ENCODE measurements at places on chromosomes 2 and 18.

DNA sequence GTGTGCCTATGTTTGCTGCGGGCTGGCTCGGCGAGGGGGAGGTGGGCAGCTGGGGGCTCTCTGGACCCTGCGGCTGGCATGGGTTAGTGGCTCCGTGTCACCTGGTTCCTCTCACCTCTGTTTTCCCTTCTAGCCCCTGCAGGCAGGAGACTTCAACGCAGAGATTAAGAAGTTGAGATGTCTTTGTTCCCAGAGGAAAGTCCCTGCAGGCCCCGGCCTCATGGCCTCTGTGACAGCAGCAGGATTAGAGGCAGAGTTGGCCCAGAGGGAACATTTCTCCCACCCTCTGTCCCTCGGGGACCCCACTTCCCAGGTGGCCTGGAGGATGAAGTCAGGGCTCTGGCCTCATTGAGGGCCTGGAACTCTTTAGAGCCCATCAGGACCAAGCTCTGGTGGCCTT is 56.5 kb downstream of the HPCAL1 start:
- no peak for DNase-seq

DNA sequence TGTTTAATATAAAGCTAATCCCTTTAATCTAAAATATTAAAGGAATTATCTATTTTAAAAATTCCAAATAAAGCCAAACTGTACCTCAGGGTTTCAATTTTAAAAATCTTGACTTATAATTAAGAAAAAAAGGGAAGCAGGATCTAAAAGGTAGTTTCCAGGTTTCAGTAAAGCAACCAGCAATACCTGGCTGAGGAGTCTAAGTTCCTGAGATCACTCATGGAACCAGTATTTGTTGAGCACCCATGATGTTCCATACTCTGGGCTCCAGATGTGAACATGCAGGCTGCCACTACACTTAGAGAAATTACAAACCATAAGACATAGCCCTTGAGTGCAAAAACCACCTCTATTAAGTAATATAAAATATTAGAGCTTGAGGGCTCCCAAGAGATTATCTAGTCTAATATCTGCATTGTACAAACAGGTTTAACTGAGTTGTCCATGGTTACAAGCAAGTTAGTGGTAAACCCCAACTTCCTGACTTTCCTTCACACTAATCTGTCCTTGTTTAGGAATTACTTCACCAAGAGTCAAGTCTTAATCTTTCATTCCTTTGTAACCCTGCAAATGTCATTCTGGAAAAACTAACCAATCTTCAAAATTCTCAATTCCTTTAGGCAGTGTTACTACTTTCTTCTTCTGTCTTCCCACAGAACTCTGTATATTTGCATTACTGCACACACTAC is 49.2 kb downstream of the CLASP1 start:
- DNase-seq, result no peak

DNA sequence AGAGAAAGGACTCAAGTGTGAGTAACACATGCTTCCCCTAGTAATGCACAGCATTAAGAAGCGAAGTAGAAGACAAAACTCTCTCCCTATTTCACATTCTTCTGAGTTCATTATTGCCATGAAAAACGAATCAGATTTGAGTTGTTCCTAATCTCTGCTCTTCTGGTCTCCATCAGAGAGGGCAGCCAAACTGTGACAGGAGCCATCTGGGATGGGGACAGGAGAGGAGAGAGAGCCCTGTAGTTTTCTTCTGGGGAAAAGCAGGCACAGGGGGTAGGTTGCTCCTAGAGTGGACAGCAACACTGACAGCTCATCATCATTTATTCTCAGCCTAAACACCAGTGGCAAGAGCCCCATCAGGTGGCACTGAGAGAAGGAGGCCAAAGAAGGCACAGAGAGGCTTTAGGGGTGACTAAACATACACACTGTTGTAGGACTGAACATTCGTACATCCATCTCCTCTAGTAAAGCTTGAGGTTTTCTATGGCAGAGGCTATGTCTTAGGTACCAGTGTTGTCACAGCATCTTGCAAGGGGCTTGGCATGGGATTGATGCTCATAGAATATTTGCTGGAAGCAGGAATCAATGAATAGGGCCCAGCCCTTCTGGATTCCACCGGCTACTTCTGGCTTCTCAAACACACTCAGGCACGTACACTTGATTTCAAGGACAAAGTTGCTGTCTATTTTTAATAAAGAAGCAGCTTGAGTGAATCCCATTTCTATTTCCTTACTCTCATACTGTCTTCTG is 33.1 kb downstream of the SLC8A1 start:
- DNase-seq, result no peak

DNA sequence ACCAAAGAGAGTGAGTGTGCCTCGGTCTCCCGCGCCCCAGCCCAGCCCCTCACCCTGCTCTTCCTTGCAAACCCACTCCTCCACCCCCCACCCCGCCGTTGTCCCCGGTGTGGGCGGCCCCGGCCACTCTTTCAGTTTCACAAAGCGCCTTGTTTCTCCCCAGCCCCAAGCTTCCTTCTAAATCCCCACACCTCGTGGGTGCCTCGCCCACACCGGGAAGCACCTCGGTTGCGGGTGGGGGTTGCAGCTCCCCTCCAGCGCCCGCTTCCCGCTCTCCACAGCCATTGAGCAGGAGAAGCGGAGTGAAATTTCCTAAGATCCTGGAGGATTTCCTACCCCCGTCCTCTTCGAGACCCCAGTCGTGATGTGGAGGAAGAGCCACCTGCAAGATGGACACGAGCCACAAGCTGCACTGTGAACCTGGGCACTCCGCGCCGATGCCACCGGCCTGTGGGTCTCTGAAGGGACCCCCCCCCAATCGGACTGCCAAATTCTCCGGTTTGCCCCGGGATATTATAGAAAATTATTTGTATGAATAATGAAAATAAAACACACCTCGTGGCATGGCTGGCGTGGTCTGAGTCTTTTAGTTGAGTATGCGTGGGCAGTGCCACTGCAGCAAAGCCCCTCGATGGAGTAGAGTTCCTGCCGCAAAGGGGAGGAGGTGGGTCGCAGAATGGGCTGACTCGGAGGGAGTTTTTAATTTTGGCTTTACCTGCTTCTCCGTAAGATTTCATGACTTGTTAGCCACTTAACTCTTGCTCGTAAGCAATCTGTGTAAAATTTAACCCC is 848 bp downstream of the TMSB10 start:
- DNase-seq, result no peak

- no peak for DNase-seq
Observed at GRCh38 chr2:170822290-170823087, 5.8 kb downstream of the GAD1 start.

- no peak for DNase-seq
Observed at GRCh38 chr2:209472112-209472832, 48.4 kb downstream of the MAP2 start.

DNA sequence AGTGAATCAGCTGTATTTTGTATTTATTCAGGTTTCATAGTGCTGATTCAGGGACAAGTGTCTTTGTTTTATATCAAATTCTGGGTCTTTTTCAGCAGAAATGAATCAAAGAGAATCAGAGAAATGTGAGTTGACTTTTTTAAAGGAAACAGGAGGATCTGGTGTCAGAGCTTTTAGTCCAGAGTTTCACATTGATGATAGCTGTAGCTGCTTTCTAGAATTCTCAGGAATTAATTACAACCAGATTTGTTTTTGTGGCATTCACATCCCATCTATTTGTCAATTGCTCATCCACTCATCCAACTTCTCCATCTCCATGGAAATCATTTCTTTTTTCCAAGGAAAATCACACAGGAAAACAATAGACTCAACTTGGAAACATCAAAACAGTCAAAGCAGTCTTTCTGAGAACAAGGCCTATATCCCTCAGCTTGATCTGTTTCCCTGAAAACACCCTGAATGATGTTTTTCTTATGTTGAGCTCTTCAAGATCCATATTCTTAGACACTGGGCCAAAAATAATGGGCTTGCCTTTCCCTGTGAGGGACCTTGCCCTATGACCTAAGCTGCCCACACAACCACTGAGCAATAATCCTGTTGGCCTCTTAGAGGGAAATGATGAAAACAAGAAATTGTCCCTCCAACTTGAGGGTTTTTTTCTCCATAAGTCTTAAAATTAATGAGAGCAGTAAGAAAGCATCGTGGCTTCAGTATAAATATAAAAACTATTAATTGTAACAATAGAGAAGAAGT is 249.5 kb upstream of the FN1 start:
- no peak for DNase-seq

DNA sequence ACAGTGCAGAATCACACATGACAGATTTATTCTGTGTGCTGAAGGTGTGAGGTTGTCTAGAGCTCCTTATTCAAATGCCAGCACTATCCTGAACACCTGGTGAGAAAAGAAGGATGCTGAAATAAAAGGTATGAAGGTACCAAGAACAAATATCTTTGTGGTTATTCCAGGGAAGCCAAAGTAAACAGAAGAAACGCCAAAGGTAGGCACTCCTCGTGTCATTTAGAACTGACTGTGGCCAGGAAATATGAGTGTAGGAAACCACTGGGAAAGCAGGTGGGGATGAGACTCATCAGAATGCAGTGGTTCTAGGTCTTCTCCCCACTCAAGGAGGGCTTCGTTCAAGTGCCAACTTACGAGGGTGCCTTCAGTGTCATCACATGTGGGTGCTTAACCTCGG is 80.8 kb downstream of the KIF5C start:
- no peak for DNase-seq

GRCh38 chr2:63777816-63778215 is 63.9 kb upstream of the UGP2 start:
- no peak for DNase-seq

GRCh38 chr2:191453761-191454160 is 208.6 kb downstream of the MYO1B start:
- DNase-seq, result no peak

GRCh38 chr18:64436111-64436510 is 287.2 kb upstream of the LINC00305 start:
- no peak for DNase-seq

DNA sequence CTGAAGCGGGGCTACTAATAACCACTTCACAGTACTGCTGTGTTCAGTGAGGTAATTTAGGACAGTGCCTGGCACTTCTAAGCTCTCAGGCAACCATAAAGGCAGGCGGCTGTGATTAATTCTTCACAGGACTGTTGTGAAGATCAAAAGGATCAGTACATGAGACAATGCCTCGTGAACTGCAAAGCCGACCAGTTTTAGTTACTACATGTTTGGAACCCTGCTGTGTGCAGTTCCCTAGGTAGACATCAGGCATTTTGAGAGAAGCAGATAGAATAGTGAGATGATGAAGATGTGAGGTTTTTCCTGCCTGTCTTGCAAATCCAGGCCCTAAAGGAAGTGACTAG is 19.1 kb downstream of the EFHD1 start:
- DNase-seq, result no peak

- DNase-seq, result no peak
Observed at GRCh38 chr2:20565623-20566236, 85.2 kb downstream of the HS1BP3 start.

GRCh38 chr2:9416962-9417316 is 6.4 kb downstream of the ITGB1BP1 start:
- no peak for DNase-seq

Data from kidney capillary endothelial cell (primary cell).